NCI-H1694 (cell line): ENCODE measurements at places on chromosomes 1 and 21.

GRCh38 chr1:169086603-169087455 lies 19.7 kb upstream of the ATP1B1 start:
- DNase-seq: peak; percentile 13

GRCh38 chr1:165298203-165298820 lies 58.2 kb downstream of the LMX1A start:
- DNase-seq: no peak

- DNase-seq: no peak
Measured at GRCh38 chr1:119774746-119775490, 6.2 kb upstream of the HMGCS2 start.

- DNase-seq: no peak
Measured at GRCh38 chr21:14548779-14549178, 2.7 kb upstream of the SAMSN1 start.

GRCh38 chr1:32091591-32091990 lies 16.3 kb upstream of the KPNA6 start:
- no peak for DNase-seq

DNA sequence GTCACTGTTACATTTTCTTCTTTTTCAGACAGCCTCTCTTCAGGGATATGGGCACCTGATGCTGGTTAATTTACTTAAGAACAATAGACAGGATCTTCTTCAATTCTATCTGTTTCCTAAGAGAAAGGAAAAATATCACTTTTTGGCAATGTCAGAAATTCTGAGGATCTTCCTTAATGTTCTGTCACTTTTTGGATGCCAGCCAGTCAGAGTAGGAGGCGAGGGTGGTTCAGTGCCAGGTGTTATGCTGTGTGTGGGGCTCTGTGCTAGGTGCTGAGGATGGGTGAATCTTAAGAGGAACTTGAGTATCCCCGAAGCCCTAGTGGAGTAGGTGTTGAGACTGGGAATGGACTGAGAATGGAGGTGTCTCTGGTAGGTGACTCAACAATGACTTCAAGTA lies 133.5 kb downstream of the UCK2 start:
- no peak for DNase-seq

- DNase-seq: no peak
Measured at GRCh38 chr1:7454052-7454815, 316.9 kb upstream of the VAMP3 start.

- DNase-seq: no peak
Measured at GRCh38 chr1:231862611-231863010, 236.0 kb downstream of the DISC1 start.

DNA sequence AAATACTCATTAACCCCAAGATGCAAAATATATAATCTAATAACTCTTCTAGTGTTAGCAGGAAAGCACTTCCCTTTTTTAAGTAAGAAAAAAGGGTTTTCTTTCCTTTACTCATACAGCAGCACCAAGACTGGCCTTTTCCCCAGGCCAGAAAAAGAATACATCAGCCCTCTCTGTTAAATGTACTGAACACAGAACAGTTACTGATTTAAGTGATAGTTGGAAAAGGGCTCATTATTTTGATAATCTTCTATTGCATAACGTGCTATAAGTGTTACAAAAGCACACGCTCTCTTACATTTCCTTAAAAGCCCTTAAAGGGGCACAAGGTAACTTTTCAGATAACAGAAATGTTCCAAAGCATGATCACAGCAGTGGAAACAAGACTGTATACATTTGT lies 142.9 kb downstream of the TIAM1 start:
- no peak for DNase-seq

GRCh38 chr1:199723250-199723956 lies 304.1 kb upstream of the NR5A2 start:
- DNase-seq: no peak

GRCh38 chr1:16986962-16987361 lies 6.5 kb upstream of the MFAP2 start:
- no peak for DNase-seq

GRCh38 chr1:14236097-14236496 lies 362.4 kb upstream of the KAZN start:
- no peak for DNase-seq

DNA sequence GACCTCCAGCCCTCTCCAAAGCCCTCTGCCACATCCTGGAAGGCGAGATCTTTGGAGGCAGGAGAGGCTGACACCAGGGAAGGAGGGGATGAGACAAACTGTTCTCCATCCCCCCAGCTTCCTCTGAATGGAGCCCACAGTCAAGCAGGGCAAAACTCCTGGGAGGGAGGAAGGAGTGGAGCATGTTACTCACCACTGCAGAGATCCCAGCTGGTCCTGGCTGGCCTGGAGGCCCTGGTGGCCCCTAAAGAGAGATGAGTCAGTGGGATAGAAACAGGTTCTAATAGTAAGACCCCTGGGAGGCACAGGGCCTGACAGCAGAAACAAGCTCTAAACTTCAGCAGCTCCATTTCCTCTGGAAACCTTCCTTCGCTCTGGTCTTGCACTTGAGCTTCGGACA lies 14.0 kb upstream of the PEF1 start:
- DNase-seq: no peak

DNA sequence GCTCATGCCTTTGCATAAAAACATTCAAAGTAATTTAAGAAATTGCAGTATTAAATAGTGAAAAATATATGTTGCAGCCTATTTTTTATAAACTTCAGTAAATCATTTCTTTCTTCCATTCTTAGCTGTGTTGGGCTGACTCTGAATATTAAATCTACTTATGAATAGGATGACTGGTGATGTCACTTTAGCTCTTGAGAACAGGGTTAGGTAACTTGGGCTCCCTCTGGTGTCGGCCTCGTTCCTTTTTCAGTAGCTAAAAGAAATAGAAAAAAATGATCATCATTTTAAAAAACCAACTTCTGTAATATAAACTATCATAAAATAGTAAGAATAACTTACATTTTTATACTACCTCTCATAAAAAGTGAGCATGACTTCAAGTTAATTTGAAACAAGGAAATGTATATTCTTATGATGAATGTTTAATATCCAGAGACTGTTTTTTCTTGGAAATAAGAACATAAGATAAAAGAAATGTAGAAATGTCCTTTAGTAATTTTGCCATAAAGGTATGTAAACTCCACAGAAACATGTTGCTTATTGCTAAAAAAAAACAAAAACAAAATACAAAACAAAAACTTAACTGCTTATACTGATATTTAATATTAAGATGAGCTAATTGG lies 26.8 kb upstream of the NCAM2 start:
- peak; percentile 72 for DNase-seq

- DNase-seq: no peak
Measured at GRCh38 chr21:32545948-32546441, 39.3 kb downstream of the TCP10L start.

GRCh38 chr1:63618011-63618410 lies 24.8 kb downstream of the PGM1 start:
- DNase-seq: no peak

GRCh38 chr1:58884706-58885661 lies 101.1 kb upstream of the JUN start:
- DNase-seq: no peak

DNA sequence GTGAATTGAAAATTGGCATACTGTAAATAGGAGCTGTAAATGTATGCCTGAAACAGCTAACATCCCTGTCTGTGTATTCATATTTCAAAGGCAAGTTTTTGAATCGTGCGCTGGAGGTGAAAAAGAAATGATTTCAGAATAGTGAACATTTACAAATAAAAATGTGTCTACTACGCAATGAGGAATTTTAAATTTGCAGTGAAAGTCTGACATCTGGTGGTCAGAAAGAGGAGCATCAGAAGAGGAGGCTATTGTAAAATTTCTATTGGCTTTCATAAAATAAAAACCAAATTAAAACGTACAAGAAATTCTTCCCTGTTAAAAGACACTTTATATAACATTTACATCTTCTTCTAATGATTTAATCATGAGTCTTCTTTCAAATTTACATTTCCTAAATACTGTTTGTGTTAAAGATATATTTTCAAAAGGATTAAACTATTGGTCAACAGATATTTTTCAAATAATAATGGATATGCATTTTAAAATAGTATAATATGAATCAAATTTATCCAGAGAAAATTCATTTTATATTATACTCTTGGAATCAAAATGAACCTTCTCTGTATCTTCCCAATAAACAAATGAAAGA lies 113.7 kb upstream of the RRP15 start:
- peak; percentile 65 for DNase-seq

GRCh38 chr1:181522864-181523263 lies 39.5 kb downstream of the CACNA1E start:
- no peak for DNase-seq

DNA sequence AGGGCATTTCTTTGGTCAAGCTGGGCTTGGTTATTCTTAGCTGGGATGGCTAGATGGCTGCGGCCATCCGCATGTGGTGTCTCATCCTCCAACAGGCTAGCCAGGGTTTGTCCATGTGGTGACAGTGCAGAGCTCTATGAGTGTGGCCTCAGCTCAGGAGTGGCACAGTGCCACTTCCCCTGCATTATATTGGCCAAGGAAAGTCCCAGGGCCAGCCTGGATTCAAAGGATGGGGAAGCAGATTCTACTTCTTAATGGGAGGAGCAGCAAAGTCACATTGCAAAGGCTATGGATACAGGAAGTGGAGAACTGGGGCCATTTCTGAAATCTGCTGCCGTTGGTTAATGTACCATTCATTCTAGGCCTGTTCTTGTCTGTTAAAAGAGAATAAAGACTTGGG lies 34.4 kb downstream of the STUM start:
- DNase-seq: no peak

- DNase-seq: no peak
Measured at GRCh38 chr1:9882945-9883303, 27.1 kb downstream of the CTNNBIP1 start.

- DNase-seq: no peak
Measured at GRCh38 chr1:41427916-41428737, 56.4 kb downstream of the EDN2 start.

GRCh38 chr1:52769346-52770033 lies 43.2 kb downstream of the ZYG11B start:
- no peak for DNase-seq

GRCh38 chr1:6245086-6245868 lies 1.3 kb downstream of the HES3 start:
- DNase-seq: peak; percentile 14

DNA sequence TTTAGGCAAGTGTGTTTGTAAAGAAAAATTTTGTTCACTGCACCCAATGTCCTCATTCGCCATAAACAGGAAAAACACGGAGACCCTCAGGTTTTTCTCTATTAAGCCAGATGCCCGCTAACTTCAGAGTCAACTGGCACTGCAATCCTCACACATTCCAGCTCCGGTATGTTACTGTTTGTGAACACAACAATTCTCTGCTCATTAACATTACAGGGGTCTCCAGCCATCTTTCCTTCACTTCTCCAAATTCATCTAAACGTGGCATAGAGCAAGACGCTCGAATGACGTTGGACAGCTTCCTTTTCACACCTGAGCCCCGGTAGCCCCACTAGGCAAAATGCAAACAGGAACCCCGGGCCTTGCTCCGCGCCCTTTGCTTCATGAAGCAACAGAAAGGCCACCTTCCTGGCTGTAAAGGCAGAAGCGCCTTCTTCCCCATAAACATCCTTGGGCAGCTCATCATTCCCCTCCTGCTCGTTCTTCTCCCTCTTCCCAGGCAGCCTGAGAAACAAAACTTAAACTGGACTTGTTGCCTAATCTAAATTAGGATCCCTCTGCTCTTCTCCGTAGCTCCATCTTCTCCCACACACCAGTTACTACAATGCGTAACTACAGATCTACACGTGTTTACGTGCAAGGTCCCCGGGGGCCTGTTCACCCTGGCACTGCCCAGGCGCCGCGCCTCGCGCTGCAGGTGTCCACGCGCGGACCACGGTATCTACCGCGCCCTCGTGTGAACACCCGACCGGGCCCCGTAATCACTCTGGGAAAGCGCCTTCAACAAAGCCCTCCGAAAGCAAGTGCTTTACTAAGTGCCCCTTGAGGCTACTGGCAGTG lies 1.2 kb downstream of the LBR start:
- no peak for DNase-seq

DNA sequence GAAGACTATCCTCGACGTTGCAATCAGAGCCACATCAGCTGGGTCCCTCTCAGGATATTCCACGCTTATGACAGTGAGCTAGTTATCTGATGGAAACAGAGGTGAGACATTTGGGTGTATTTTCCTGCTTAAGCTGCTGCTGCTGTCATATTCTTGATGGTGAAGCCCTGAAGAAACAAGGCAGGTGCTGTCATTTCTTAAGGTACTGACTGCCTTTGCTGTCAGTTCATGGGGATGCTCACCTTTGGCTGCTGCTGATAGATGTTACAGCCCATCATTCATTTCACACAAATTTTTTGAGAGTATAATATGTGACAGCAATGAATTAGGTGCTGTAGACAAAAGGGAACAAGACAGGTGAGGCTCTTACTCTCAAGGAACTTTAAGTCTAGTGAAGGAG lies 577.4 kb downstream of the LMO4 start:
- no peak for DNase-seq

DNA sequence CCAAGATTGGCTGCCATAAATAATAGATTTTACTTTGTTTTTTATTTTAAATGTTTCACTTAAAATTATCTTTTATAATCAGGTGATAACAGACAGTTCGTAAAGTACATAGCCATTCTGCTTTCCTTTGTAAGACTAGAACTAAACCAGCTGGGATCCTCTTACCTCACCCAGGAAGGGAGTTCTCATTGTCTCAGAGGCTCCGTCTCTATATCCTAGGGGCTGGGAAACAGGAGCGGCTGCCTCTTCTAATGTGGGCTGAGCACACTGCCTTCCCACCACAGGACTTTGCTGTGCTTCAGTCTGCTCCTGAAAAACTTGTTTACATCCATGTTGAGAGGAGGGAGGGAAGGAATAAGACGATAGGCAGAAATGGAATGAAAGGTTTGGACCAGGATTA lies 45.6 kb upstream of the PGD start:
- DNase-seq: no peak

DNA sequence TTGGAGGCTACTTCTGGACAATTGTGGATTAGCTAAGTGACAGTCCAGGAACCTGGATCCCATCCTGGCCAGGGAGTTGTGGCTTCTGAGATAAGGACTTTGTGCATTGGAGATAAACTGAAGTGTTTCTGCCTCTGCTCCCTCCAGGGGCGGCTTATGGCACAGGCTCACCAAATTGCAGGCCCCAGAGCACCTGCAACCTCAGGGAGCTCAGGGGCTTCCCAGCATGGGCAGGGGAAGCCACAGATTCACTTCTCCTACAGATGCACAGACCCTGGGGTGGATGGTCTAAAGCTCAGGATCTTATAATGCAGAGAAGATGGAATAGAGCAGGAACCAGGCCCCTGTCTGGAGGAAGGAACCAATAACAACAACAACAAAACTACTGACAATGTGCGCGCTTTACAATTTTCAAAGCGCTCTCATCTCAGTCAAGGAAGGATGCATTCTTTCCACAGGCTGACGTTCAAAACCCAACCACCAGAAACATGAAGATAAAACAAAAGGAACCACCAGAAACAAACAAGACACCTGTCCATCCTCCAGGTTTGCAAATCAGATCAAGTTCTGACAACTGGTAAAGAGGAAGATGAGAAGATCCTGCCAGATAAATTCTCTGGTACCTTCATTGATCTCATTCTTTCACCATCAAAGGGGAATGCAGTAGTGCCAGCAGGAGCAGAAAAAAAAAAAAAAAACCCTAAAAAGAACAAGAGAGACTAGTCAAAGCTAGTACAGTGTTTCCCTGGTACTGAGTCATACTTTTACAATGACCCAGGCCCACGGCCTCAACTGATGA lies 121.0 kb upstream of the IRF2BP2 start:
- DNase-seq: no peak
